ENCODE measurements at places on chromosomes 4 and X. TPM values are rescaled to one million over a fixed set of nuclear protein-coding genes. Genes with fewer than 3 reads are reported as not detected.

DNA sequence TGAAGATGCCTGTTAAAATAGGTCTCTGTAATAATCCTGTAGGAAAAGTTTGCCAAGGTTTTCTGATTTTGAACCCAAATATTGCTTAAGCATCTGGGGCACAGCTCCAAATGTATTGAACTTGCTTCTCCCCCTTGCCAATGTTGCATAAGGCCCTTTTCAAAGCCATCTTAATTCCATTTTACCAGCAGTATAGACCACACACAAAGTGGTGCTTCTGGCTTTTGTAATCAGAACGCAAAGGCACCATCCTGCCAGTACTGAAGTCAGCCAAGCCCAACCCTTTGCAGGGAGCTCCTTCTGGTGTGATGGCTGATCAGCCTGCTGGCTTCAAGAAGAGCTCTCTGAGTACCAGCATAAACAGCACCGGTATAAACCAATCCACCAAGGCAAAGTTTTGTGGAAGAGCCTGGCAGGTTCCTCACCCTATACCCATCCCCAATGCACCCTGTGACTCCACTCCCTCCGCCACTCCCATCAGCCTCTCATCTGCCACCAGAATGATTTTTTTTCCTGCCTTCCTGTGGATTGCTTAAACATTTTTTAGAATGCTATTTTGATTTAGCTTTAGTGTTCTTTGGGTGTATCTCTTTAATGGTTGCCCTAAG, 39.2 kb upstream of the USP9X start:
- H3K27me3 ChIP-seq: no peaks in the 10 kb centered on the region
- H3K4me3 ChIP-seq: no peak overlapping the region
- H3K36me3 ChIP-seq: no peaks in the 10 kb centered on the region
- no peak overlapping the region for H3K27ac ChIP-seq
- H3K4me1 ChIP-seq: peaks cover 4% of the 10 kb centered on the region

CENPI gene
- total RNA-seq: 20.6 TPM

FAT1 gene
- total RNA-seq: 0.02 TPM

COL4A6 gene
- not detected for total RNA-seq

MAGEE2 gene
- not detected for total RNA-seq

DNA sequence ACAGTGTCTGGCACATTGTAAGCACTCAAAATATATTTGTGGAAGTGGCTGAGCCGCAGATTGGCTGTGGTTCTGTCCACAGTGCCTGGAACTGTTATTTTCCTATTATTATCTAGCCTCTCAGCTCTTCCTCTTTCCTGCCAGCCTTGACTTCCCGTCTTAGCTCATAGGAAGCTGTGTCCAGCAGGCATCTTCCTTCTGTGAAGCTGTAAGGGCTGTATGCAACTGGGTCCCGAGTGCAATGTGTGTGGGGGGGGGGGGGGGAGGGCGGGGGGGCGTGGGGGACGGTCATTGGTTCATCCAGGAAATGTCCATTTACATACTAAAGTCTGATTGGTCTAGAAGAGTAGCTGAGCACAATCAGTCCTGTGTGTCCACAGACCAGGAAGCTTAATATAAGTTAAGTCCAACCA, 210.7 kb downstream of the PDGFRA start:
- H3K4me1 ChIP-seq: no peaks in the 10 kb centered on the region
- no peak overlapping the region for H3K27ac ChIP-seq
- peaks cover 12% of the 10 kb centered on the region for H3K27me3 ChIP-seq
- H3K36me3 ChIP-seq: no peaks in the 10 kb centered on the region

- peaks cover 5% of the 10 kb centered on the region for H3K4me1 ChIP-seq
- no peaks in the 10 kb centered on the region for H3K27me3 ChIP-seq
- no peaks in the 10 kb centered on the region for H3K36me3 ChIP-seq
- DNase-seq: peak; percentile 9
- no peak overlapping the region for H3K4me3 ChIP-seq
These were observed 14.1 kb upstream of the CYTL1 start for GRCh38 chr4:5033281-5033841.

DNA sequence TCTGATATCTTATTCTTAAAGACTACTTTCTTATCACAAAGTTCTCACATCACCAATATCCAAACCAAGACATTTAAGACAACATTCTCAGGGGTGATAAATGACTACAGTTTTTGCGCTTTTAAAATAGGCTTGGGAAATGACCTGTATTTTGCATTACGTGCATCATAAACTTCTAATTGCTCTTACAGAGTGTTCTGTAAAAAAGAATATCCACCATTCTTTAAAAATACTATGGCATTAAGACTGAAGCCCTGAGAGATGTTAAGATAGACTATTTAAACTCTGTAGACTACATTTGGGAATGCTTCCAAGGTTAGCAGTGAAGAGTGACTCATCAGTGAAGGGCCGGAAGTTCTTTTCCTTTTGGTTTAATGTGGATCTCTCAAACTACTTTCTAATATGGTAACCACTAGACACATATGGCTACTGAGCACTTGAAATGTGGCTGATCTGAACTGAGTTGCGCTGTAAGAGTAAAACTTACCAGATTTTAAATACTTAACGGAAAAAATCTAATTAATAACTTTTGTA, 518.8 kb upstream of the FTHL17 start:
- DNase-seq: no peak
- H3K27me3 ChIP-seq: no peaks in the 10 kb centered on the region
- H3K4me3 ChIP-seq: no peak overlapping the region
- H3K4me1 ChIP-seq: no peaks in the 10 kb centered on the region
- no peaks in the 10 kb centered on the region for H3K36me3 ChIP-seq

DNA sequence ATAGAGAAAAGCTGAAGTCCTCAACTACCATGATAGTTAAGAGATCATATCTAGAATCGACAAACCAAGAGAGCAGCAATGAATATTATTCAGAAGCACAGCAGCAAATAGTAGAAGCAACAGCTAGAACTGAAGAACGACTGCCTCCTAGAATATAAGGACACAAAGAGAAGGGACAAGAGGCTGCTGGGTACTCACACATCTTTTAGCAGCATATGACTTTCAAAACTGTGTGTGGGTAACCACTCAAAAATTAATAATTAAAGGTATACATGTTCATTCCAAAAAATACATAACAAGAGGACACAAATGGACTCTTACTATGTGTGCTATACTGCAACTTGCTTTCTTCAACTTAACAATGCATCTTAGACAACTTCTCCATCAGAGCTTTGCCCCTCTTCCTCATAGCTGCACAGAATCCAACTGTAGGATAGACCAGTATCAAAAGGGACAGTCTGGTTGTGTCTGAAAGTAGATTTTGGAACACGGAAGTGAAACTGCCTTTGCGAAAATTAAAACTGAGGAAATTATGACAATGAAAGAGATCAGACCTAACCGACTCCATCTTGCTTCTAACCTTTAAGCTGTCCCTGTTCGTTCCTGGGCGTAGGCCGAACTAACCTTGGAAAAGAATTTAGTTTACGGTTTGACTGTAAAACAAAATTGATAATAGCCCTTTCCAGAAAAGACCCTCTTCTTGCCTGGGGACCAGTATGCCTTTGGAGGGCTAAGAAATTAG, 125.7 kb downstream of the SH3KBP1 start:
- H3K27me3 ChIP-seq: no peaks in the 10 kb centered on the region
- DNase-seq: no peak
- H3K27ac ChIP-seq: peak overlapping the region; percentile 58
- H3K4me1 ChIP-seq: peaks cover 75% of the 10 kb centered on the region
- H3K36me3 ChIP-seq: peaks cover 6% of the 10 kb centered on the region
- no peak overlapping the region for H3K4me3 ChIP-seq

MAOA gene
- total RNA-seq: 1.5 TPM

DNA sequence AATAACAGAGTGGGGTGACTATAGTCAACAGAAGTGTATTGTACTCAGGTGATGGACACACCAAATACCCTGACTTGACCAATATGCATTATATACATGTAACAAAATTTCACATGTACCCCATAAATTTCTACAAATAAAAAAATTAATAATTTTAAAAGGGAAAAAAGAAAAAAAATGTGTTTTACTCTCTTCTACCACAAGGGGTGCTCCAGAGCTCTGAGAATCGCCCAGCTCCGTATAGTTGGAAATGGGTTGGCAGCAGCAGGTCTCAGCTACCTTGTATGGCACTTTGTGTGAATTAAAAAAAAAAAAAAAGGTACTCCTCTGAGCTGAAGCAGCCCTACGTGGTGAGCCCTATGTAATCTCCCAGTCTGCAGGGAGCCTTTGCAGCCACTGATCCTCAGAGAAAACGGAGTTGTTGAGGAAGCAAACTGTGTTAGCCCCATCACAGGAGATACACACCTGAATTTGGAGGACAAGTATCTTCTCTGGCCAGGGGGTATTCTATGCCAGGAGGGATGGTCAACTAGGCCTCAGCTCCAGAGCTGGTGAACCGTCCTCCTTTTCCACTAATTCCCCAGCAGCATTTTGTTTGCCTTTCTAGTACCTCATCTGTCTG, 17.2 kb upstream of the POLA1 start:
- DNase-seq: peak; percentile 20
- H3K36me3 ChIP-seq: no peaks in the 10 kb centered on the region
- no peak overlapping the region for H3K27ac ChIP-seq
- H3K4me3 ChIP-seq: no peak overlapping the region
- H3K4me1 ChIP-seq: no peaks in the 10 kb centered on the region

DNA sequence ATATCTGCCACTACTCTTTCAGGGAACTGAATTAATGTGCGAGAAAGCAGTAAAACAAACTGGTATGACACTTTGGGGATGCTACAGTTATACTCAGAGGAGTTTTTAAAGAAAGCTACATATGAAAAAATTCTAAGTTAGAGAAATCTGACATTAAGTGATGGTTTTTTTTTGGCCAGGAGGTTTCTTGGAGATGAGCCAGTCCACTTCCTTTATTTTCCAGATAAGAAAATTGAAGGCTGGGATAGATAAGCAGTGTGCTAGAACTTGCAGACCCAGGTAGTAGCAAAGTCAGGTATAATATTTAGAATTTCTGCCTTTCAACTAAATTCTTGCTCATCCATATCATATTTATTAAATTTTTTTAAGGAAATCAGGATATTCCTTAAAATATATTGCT, 106.8 kb downstream of the FAT4 start:
- H3K4me1 ChIP-seq: no peaks in the 10 kb centered on the region
- no peaks in the 10 kb centered on the region for H3K27me3 ChIP-seq
- no peak overlapping the region for H3K27ac ChIP-seq
- H3K4me3 ChIP-seq: no peak overlapping the region
- no peak for DNase-seq

CD38 gene
- 15.0 TPM for total RNA-seq

GRCh38 chrX:150143721-150144440, 205.6 kb upstream of the EOLA2 start:
- no peaks in the 10 kb centered on the region for H3K27me3 ChIP-seq
- H3K36me3 ChIP-seq: no peaks in the 10 kb centered on the region
- no peak for DNase-seq
- no peak overlapping the region for H3K27ac ChIP-seq
- no peaks in the 10 kb centered on the region for H3K4me1 ChIP-seq

DNA sequence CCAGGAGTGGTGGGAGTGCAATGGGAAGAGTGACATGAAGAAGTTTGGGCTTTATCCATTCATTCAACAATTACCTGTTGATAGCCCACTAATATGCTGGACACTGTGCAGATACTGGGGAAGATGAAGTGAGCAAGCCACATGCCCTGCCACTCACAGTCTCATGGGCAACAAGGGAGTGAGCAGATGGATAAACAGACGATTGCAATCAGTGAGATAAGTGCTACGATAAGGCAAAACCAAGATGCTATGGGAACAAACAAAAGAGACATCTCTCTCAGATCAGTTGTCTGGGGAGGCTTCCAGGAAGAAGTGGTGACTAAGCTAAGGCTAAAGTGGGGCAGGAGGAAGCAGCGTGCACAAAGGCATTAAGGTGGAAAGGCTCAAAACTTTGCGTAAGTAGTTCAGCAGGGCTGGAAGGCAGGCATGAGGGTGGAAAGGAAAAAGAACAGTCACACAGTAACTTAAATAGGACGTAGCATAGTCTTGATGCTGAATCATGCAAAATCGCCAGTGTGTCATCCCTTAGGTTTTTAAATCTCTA, 31.7 kb downstream of the GAB3 start:
- no peaks in the 10 kb centered on the region for H3K36me3 ChIP-seq
- H3K27me3 ChIP-seq: no peaks in the 10 kb centered on the region
- peak overlapping the region; percentile 88 for H3K27ac ChIP-seq

DNA sequence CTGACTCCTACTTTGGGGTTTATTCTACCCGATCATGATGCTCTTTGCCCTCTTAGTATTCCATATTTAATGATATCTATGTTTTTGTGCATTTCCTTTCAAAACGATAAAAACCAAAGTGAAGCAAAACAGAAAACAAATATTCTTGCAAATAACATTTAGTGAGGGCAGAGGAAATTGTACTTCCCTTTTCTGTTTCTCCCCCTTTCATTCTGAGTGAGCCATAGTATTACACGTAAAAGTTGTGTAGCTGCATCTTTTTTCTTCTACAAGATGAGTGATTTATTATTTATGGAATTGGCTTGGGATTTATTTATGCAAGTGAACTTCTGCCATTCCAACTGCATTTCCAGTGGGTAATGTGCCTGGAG, 109.9 kb downstream of the AFF2 start:
- H3K36me3 ChIP-seq: peaks cover 2% of the 10 kb centered on the region
- H3K4me1 ChIP-seq: peaks cover 24% of the 10 kb centered on the region
- H3K4me3 ChIP-seq: no peak overlapping the region
- H3K27me3 ChIP-seq: no peaks in the 10 kb centered on the region
- DNase-seq: no peak

DNA sequence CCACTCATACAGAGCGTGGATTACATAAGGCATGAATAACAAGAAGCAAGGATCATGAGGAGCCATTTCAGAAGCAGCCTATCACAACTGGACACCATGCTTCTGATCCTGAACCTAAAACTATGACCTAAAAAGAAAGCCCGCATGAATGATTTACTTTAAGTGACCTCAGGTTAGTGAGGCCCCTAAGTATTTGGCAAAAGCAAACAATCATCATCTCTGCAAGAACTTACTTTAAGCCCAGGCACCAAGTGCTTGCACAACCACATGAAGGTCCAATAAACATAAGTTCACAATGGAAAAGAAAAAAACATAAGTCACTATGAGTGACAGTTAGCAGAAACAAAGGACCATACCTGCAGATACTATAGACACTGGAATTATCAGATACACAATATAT, 7.9 kb upstream of the MBTPS2 start:
- no peak overlapping the region for H3K27ac ChIP-seq
- H3K36me3 ChIP-seq: no peaks in the 10 kb centered on the region
- H3K4me1 ChIP-seq: no peaks in the 10 kb centered on the region
- DNase-seq: no peak

NXF2B gene
- total RNA-seq: not detected

DNA sequence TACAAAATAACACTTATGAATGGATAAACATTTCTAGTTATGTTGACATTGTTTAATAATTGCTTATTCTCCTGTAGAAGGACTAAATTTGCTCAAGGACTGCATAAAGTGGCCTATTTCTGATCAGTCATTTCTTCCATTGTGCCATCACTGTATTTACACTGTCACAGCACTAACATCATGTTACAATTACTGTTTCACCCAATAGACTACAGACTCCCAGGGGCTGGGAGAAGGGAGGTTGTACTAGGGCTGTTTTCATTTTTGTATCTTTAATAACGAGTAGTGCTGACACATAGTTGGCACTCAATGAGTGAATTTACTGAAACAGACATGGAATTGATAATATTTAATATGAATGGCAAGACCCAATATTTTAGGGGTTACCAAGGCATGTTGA, 139.5 kb downstream of the SLC10A7 start:
- peaks cover 2% of the 10 kb centered on the region for H3K4me1 ChIP-seq
- no peaks in the 10 kb centered on the region for H3K27me3 ChIP-seq
- H3K27ac ChIP-seq: no peak overlapping the region
- H3K36me3 ChIP-seq: no peaks in the 10 kb centered on the region
- no peak overlapping the region for H3K4me3 ChIP-seq

Measured in activated CD4-positive, alpha-beta T cell treated with anti-CD3 and anti-CD28 coated beads for 36 hours (primary cell).